Activated CD4-positive, alpha-beta memory T cell treated with anti-CD3 and anti-CD28 coated beads, Interleukin-2, amount 10 ng/mL, durations not matched to agents 7 days and 5 days (primary cell): ENCODE measurements at places on chromosomes 11 and 22. TPM values are rescaled to one million over a fixed set of nuclear protein-coding genes. Genes with fewer than 3 reads are reported as not detected.

SLC22A9 gene
- not detected for total RNA-seq

- no peaks in the 10 kb centered on the region for H3K27me3 ChIP-seq
- no peak overlapping the region for H3K27ac ChIP-seq
- H3K4me1 ChIP-seq = no peaks in the 10 kb centered on the region
- peaks cover 3% of the 10 kb centered on the region for H3K36me3 ChIP-seq
- DNase-seq = no peak
Observed at GRCh38 chr22:17910561-17911311, 113.6 kb downstream of the MICAL3 start.

TSGA10IP gene
- total RNA-seq = not detected

FKBP2 gene
- 26.4 TPM for total RNA-seq

DNA sequence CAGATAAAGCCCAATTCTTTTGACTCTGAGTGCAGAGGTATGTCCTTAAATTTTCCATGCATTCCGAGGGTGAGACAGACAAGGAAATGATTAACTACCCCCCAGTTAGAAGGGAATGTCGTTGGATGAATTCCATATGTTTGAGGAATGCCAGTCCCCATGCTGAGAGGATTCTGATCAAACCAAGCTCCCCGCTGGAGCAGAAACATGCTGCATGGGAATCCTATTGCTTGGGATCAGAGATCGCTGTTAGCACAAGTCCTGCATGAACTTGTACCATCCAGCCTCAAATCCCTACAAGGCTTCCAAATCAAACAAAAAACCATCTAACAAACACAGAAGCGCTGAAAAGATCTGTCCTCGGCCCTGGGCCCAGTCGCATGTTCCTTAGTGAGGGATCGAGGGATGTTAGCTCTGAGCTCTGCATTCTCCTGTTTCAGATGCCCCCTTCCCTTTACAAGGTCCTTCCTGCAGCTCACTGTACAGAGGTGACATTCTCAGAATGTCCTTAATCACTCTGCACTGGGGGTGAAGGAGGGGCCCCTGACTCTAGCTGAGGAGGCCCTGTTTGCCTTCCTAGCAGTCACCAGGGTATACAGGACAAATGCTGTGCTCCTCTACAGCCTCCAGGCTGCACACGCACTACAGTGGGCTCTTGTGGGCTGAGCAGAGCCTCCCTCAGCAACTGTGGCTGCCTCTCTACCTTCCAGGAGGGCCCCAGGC is 353.4 kb downstream of the TENM4 start:
- no peaks in the 10 kb centered on the region for H3K27me3 ChIP-seq
- H3K27ac ChIP-seq = no peak overlapping the region
- no peak overlapping the region for H3K4me3 ChIP-seq

APOA4 gene
- not detected for total RNA-seq

CENATAC gene
- 35.0 TPM for total RNA-seq

DNA sequence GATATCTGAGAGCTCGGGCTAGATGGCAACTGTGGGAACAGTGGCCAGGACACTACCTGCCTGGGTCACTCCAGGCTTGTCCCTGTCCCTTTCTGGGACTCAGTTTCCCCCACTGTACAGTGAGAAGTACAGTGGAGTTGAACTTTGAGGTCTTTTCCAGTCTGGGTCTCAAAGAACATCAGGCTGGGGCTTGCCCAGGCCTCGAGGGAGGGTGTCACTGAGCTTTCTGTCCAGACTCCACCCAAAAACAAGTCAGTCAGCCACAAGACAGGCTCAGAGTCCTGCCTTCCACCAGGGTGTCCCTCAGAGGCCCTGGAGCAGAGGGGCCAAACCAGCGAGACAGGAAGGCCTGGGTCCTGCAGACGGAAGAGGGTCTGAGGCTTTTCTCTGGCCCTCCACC is 2.0 kb upstream of the PLA2G3 start:
- H3K27ac ChIP-seq = no peak overlapping the region
- no peak for DNase-seq
- H3K4me3 ChIP-seq = no peak overlapping the region
- peaks cover 5% of the 10 kb centered on the region for H3K27me3 ChIP-seq

- peaks cover 8% of the 10 kb centered on the region for H3K4me1 ChIP-seq
- no peak overlapping the region for H3K4me3 ChIP-seq
- no peaks in the 10 kb centered on the region for H3K27me3 ChIP-seq
- no peaks in the 10 kb centered on the region for H3K36me3 ChIP-seq
- no peak overlapping the region for H3K27ac ChIP-seq
Observed at GRCh38 chr11:113724778-113725177, 18.7 kb upstream of the TMPRSS5 start.

DNA sequence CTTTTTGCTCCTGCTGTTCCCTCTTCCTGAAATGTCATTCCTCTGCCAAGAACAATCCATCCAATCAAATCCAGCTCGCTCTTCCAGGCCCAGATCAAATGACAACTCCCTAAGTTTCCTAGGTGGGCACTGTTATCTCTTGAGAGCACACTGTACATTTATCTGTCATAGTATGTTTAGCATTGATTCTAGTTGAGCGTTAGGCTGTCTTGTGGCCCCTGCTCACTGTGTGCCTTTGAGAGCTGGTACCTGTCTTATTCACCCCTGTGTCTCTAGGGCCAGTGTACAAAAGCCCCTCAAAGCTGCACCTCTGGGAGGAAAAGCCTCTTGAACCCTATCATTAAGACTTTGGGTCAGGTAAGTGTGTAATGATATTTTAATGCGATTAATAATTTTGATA is 7.1 kb upstream of the LMO2 start:
- DNase-seq = no peak
- peaks cover 64% of the 10 kb centered on the region for H3K27me3 ChIP-seq
- no peak overlapping the region for H3K4me3 ChIP-seq
- H3K36me3 ChIP-seq = no peaks in the 10 kb centered on the region

DNA sequence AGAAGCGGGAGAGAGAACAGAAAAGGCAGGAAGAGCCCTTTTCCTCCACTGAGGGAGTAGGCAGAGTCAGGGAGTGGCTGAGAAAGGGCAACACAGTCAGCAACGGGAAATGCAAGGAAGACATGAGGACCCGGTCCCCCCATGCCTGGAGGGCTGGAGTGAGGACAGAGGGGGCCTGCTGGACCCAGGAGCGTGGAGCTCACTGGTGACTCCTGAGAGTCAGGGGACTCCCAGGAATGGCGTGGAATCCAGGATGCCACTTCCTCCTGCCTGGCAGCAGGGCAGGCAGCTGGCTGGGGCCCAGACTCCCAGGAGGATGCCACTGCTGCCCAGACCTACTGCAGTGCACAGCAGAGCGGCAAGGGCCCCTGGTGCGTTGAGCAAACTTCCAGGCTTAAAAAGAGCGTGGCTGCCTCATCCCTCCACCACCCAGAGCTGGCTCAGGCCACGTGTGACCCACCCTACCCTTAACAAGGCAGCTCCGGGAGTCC is 11.3 kb downstream of the C11orf21 start:
- no peak overlapping the region for H3K27ac ChIP-seq
- no peak for DNase-seq
- H3K36me3 ChIP-seq = no peaks in the 10 kb centered on the region
- H3K4me1 ChIP-seq = peaks cover 4% of the 10 kb centered on the region

- H3K4me3 ChIP-seq = no peak overlapping the region
- peaks cover 7% of the 10 kb centered on the region for H3K27me3 ChIP-seq
Observed at GRCh38 chr11:1925373-1926155, 6.1 kb downstream of the TNNT3 start.

ENDOD1 gene
- total RNA-seq = 22.2 TPM

- no peaks in the 10 kb centered on the region for H3K27me3 ChIP-seq
- no peak for DNase-seq
- no peak overlapping the region for H3K27ac ChIP-seq
- H3K36me3 ChIP-seq = peaks cover 63% of the 10 kb centered on the region
Observed at GRCh38 chr11:48167380-48167779, 49.2 kb upstream of the OR4B1 start.

- no peak for DNase-seq
- no peaks in the 10 kb centered on the region for H3K27me3 ChIP-seq
- H3K36me3 ChIP-seq = no peaks in the 10 kb centered on the region
- peaks cover 2% of the 10 kb centered on the region for H3K4me1 ChIP-seq
Observed at GRCh38 chr11:75925785-75926164, 110.8 kb downstream of the UVRAG start.

POU2AF2 gene
- not detected for total RNA-seq

DNA sequence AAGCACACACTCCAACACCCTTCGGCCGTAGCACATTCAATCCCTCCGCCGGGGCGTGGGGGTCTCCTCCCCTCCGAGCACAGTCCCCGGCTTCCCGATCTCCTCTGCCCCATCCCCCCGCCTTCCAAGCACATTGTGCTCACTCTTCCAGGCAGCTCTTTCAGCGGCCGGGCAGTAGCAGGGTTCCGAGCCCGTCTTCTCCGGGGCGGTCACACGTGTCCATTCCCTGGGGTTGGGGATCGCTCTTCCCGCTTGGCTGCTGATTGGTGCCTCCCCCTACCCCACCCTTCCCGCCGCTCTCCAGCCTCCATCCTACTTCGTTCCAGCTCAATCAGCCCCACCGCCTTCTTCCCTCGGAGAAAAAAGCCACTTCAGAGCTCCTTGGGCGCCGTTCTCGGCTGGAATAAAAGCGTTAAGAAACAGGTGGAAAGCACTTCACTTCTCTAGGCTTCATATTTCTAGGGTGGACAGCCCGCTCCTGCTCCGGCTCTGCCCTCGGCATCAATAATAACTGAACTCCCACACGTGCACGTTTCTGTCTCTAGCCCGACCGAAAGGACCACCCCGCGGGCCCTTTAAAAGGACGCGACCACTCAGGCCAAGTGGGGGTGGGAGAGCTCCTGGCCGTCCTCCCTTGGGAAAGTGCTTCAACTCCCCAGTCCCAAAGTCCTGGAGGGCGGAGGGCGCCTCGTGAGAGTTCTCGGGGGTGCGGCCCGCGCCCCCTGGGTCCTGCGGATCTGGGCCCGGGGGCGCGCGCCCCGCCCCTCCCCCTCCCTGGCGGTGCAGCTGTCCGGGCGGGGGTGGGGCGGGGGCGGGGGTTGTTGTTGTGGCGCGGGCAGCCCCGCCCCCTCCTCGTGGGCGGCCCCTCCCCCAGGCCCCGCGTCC is 464 bp upstream of the CECR2 start:
- no peak for DNase-seq
- peaks cover 18% of the 10 kb centered on the region for H3K4me1 ChIP-seq
- H3K27me3 ChIP-seq = peaks cover 61% of the 10 kb centered on the region
- no peaks in the 10 kb centered on the region for H3K36me3 ChIP-seq

DNA sequence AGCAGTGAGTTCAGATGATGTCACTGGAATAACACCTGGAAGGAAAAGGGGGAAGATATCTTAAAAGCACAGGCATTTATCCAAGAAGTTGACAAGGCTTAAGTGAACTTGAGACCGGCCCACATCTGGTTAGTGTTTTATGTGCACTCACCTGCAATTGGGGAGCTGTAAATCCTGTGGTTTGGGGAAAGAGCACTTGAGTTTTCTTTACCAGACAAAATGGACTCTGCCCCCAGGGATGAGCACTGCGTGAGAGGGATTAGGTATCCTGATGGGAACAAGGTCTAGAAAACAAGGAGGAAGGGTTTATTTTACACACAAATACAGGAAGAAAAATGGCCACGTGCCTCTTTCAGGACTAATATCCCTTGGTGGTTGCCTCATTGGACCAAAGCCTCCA is 15.2 kb downstream of the E2F8 start:
- H3K4me1 ChIP-seq = peaks cover 15% of the 10 kb centered on the region
- no peaks in the 10 kb centered on the region for H3K27me3 ChIP-seq
- H3K36me3 ChIP-seq = peaks cover 62% of the 10 kb centered on the region
- H3K27ac ChIP-seq = no peak overlapping the region

GRCh38 chr11:91664521-91664920 is 560.1 kb upstream of the FAT3 start:
- no peak overlapping the region for H3K27ac ChIP-seq
- no peak overlapping the region for H3K4me3 ChIP-seq
- H3K4me1 ChIP-seq = no peaks in the 10 kb centered on the region
- H3K27me3 ChIP-seq = no peaks in the 10 kb centered on the region
- DNase-seq = no peak

GRCh38 chr11:121895919-121896318 is 220.1 kb downstream of the BLID start:
- no peak overlapping the region for H3K27ac ChIP-seq
- H3K4me3 ChIP-seq = no peak overlapping the region
- DNase-seq = no peak
- H3K27me3 ChIP-seq = no peaks in the 10 kb centered on the region

DNA sequence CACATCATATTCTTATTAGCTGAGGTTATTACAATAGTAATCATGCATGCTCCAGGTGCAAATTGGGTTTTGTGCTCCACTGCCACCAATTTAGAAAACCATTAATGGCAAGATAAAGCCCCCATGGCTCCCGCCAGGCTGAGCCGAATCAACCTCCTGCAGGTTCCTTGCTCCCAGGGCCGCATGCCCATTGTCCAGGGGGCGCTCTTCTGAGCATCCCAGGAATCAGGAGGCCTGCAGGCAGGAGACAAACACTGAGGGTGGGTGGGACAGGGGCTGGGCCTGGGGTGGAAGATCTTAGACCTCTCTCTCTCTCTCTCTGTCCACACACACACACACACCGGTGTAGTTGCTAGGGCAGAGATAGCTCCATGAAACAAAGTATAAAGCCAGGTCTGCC is 57.4 kb downstream of the BUD13 start:
- no peaks in the 10 kb centered on the region for H3K4me1 ChIP-seq
- peaks cover 1% of the 10 kb centered on the region for H3K27me3 ChIP-seq
- H3K27ac ChIP-seq = no peak overlapping the region
- DNase-seq = no peak
- no peak overlapping the region for H3K4me3 ChIP-seq

GRCh38 chr11:122186439-122187080 is 70.5 kb upstream of the BLID start:
- DNase-seq = no peak
- H3K27me3 ChIP-seq = peaks cover 5% of the 10 kb centered on the region
- H3K4me3 ChIP-seq = no peak overlapping the region

DNA sequence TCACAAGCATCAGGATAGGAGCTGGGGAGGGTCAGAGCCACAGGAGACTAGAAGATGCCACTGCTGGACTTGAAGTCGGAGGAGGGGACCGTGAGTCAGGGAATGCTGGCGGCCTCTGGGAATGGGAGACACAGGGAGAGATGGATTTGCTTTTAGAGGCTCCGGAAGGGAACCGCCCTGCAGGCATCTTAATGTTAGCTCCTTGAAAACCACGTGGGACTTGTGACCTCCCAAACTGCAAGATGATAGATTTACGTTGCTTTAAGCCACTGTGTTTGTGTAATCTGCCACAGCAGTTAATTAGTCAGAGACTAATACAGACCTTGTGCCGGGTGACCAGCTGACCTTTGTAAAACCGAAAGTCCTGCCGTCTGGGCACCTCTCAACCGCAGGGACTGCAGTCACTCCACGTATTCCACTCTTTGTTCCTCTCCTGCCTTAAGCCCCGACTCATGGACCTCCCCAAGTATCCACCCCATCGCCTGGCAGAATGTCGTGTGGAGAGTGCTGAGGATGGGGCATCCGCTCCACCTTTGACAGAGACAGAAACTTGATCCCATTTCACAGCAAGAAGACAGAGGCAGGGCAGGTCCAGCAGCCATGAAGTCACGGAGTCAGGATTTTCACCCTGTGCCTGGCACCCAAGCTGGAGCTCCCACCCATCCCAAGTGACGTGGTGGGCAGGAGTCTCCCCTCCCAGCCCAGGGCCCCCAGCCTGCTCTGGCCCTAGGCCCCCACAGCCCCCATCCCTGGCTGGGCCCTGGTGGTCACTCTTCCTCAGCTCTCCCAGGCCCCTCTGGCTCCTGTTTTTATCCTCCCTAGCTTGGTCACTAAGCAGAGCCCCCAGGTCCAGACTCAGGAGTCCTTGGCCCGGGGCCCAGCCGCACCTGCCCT is 19.4 kb upstream of the CTSD start:
- H3K27me3 ChIP-seq = peaks cover 7% of the 10 kb centered on the region
- H3K4me1 ChIP-seq = no peaks in the 10 kb centered on the region
- no peaks in the 10 kb centered on the region for H3K36me3 ChIP-seq

UPK3A gene
- total RNA-seq = not detected

TMA7B gene
- 4.3 TPM for total RNA-seq

- H3K27ac ChIP-seq = no peak overlapping the region
- H3K27me3 ChIP-seq = no peaks in the 10 kb centered on the region
- H3K4me3 ChIP-seq = no peak overlapping the region
Observed at GRCh38 chr22:40329466-40329865, 16.8 kb upstream of the ADSL start.
